Left ventricle myocardium inferior (tissue), 1 donor: ENCODE measurements at places on chromosomes 1 and 21. TPM values are rescaled to one million over a fixed set of nuclear protein-coding genes. Genes with fewer than 3 reads are reported as not detected.

DNA sequence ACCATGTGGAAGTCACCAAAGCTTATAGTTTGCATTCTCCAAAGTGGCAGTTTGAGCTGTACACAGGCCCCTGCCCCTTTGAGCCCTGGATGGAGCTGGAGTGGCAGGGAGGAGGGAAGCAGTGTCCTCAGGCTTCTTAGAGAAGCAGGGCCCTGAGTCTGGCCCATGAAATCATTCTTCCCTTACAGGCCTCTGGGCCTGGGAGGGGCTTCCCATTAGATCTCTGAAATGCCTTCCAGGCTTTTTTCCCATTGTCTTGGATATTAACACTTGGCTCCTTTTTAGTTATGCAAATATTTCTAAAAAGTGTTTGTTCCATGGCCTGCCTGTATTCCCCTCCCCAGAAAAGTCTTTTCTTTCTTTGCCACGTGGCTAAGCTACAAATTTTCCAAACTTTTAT lies 10.0 kb upstream of the TRIM67 start:
- H3K4me1 ChIP-seq, result no peaks in the 10 kb centered on the region
- no peaks in the 10 kb centered on the region for H3K36me3 ChIP-seq
- no peak overlapping the region for H3K4me3 ChIP-seq
- no peak overlapping the region for H3K27ac ChIP-seq
- no peak for DNase-seq

GRCh38 chr1:114094363-114094634 lies 59.4 kb downstream of the SYT6 start:
- no peak for DNase-seq
- no peak overlapping the region for H3K4me3 ChIP-seq
- H3K27ac ChIP-seq, result no peak overlapping the region
- no peaks in the 10 kb centered on the region for H3K36me3 ChIP-seq

DNA sequence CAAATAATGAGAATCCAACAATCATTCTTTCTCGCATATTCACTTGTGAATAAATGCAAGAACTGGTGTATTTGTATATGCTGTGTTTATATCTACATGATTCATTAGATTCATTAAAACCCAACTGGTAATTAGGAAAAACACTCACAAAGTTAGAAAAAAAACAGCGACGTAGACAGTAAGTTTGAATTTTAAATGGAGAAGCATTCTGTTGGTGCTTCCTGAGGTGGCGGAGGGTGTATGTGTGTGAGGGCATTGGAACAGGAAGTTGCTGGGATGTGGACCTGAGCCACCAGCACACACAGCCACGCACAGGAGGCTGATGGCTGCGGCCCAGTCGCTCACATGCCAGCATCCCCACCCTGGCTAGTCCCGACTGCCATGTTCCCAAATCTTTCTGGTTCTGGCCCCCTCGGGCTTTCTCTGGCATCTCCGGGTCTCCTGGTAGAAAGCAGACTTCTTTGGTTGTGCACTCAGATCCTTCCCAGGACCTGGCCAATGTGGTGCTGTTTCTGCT lies 121.6 kb upstream of the IRF2BP2 start:
- H3K27me3 ChIP-seq, result no peaks in the 10 kb centered on the region
- no peak overlapping the region for H3K27ac ChIP-seq
- H3K4me1 ChIP-seq, result peaks cover 41% of the 10 kb centered on the region
- no peaks in the 10 kb centered on the region for H3K36me3 ChIP-seq

GRCh38 chr21:29800056-29800455 lies 139.7 kb downstream of the GRIK1 start:
- no peaks in the 10 kb centered on the region for H3K4me1 ChIP-seq
- no peak for DNase-seq
- H3K27ac ChIP-seq, result no peak overlapping the region
- H3K4me3 ChIP-seq, result no peak overlapping the region

- H3K27ac ChIP-seq, result no peak overlapping the region
- no peak for DNase-seq
- peaks cover 11% of the 10 kb centered on the region for H3K4me1 ChIP-seq
- H3K27me3 ChIP-seq, result no peaks in the 10 kb centered on the region
- no peak overlapping the region for H3K4me3 ChIP-seq
These were observed 7.3 kb downstream of the TSHB start for GRCh38 chr1:115036814-115037507.

GRCh38 chr1:201742476-201742875 lies 86.5 kb upstream of the IPO9 start:
- H3K4me1 ChIP-seq, result peaks cover 100% of the 10 kb centered on the region
- H3K4me3 ChIP-seq, result peak overlapping the region; percentile 84
- no peaks in the 10 kb centered on the region for H3K27me3 ChIP-seq
- no peak for DNase-seq
- H3K36me3 ChIP-seq, result peaks cover 14% of the 10 kb centered on the region
- H3K27ac ChIP-seq, result peak overlapping the region; percentile 91

DNA sequence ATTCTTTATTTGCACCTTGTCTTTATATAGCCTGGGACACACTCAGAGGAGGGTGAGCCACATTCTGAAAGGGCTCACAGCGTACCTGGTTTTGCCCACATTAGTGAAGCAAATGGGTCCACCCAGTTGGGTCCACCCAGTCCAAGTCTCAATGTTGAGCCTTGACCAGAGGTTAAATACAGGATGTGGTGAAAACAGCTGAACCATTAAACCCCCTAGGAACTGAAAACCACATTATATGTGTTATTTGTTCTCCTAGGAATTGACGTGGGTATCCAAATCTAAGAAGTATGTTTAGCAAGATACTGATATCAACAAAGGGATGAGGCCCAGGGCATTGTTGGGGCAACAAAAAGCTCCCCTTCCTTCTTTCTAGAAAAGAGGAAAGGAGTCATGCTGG lies 83.8 kb downstream of the SETD4 start:
- peaks cover 84% of the 10 kb centered on the region for H3K27me3 ChIP-seq
- H3K27ac ChIP-seq, result no peak overlapping the region
- no peaks in the 10 kb centered on the region for H3K36me3 ChIP-seq
- no peak overlapping the region for H3K4me3 ChIP-seq

- H3K36me3 ChIP-seq, result no peaks in the 10 kb centered on the region
- peaks cover 33% of the 10 kb centered on the region for H3K4me1 ChIP-seq
- H3K4me3 ChIP-seq, result no peak overlapping the region
- peaks cover 38% of the 10 kb centered on the region for H3K27me3 ChIP-seq
- DNase-seq, result no peak
These were observed 5.1 kb upstream of the GJA4 start for GRCh38 chr1:34787461-34788420.

- H3K27ac ChIP-seq, result peak overlapping the region; percentile 96
- no peak for DNase-seq
- no peaks in the 10 kb centered on the region for H3K36me3 ChIP-seq
- peak overlapping the region; percentile 85 for H3K4me3 ChIP-seq
- H3K4me1 ChIP-seq, result peaks cover 36% of the 10 kb centered on the region
These were observed 1.6 kb downstream of the NEGR1 start for GRCh38 chr1:72280711-72281110.

GRCh38 chr1:186943891-186944686 lies 115.3 kb downstream of the PLA2G4A start:
- no peaks in the 10 kb centered on the region for H3K36me3 ChIP-seq
- no peak for DNase-seq
- no peaks in the 10 kb centered on the region for H3K4me1 ChIP-seq

- no peak overlapping the region for H3K27ac ChIP-seq
- no peak for DNase-seq
- H3K4me1 ChIP-seq, result peaks cover 6% of the 10 kb centered on the region
- no peak overlapping the region for H3K4me3 ChIP-seq
These were observed 57.6 kb upstream of the JUN start for GRCh38 chr1:58841455-58841854.

- no peaks in the 10 kb centered on the region for H3K36me3 ChIP-seq
- peaks cover 4% of the 10 kb centered on the region for H3K4me1 ChIP-seq
- no peak for DNase-seq
- H3K27me3 ChIP-seq, result no peaks in the 10 kb centered on the region
These were observed 28.5 kb downstream of the MAB21L3 start for GRCh38 chr1:116139592-116140134.

GRCh38 chr1:206897175-206897574 lies at the start of gene IL24:
Gene IL24, plus strand, starts transcription at chr1:206897443. Its CDS starts 390 bp downstream, at chr1:206897833.
- peaks cover 21% of the 10 kb centered on the region for H3K27me3 ChIP-seq
- H3K27ac ChIP-seq, result no peak within 1 kb of the TSS
- no peaks in the 10 kb centered on the region for H3K36me3 ChIP-seq

DNA sequence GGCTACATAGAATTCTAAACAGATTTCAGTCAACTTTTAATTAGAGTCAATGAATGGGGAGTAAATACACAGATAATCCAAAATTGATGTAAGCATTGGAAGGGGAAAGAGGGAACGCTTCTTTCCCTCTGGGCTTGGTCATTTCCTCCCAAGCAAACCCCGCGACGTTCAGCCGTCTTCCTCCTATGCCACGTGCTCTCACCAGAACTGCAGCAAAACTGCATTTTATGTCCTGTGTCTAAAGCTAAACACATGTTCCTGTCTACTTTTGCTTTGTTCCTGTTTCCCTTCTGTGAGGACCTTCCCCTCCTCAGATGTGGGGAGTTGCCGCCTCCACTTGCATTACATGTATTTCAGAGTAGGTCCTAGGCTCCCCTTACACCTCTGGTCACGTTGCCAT lies 27.2 kb downstream of the UTP25 start:
- peaks cover 7% of the 10 kb centered on the region for H3K4me1 ChIP-seq
- peaks cover 46% of the 10 kb centered on the region for H3K36me3 ChIP-seq
- H3K27me3 ChIP-seq, result no peaks in the 10 kb centered on the region
- no peak overlapping the region for H3K27ac ChIP-seq

DNA sequence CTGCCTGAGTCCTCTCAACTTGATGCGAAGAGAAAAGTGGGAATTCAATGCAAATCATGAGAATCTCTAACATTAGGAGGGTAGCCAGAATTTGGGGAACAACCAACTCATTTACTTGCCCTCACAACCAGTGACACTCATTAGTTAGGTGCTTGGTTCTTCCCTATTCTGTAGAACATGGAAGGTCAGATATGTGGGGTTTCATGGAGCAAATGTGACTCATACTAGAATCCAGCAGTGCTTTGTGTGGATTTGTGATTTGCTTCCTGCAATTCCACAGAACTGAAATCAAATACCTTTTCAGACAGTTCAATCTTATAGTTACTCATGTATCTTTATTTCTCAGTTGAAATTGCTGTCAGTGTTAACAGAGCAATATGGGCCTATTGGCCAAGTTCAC lies 6.9 kb upstream of the ETV3 start:
- H3K36me3 ChIP-seq, result no peaks in the 10 kb centered on the region
- no peaks in the 10 kb centered on the region for H3K27me3 ChIP-seq
- no peak overlapping the region for H3K27ac ChIP-seq
- no peak for DNase-seq
- H3K4me1 ChIP-seq, result no peaks in the 10 kb centered on the region

DNA sequence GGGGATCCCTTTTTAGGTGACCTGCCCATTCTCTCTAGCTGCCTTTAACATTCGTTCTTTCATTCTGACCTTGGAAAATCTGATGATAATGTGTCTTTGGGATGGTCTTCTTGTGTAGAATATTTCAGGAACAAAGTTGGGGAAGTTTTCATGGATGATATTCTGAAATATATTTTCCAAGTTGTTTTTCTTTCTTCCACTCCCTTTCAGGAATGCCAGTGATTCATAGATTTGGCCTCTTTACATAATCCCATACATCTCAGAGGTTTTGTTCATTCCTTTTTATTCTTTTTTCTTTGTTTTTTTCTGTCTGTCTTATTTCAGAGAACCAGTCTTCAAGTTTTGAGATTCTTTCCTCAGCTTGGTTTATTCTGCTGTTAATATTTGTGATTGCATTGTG lies 13.9 kb upstream of the SCMH1 start:
- no peaks in the 10 kb centered on the region for H3K4me1 ChIP-seq
- H3K27ac ChIP-seq, result no peak overlapping the region
- H3K36me3 ChIP-seq, result no peaks in the 10 kb centered on the region
- H3K4me3 ChIP-seq, result no peak overlapping the region

DNA sequence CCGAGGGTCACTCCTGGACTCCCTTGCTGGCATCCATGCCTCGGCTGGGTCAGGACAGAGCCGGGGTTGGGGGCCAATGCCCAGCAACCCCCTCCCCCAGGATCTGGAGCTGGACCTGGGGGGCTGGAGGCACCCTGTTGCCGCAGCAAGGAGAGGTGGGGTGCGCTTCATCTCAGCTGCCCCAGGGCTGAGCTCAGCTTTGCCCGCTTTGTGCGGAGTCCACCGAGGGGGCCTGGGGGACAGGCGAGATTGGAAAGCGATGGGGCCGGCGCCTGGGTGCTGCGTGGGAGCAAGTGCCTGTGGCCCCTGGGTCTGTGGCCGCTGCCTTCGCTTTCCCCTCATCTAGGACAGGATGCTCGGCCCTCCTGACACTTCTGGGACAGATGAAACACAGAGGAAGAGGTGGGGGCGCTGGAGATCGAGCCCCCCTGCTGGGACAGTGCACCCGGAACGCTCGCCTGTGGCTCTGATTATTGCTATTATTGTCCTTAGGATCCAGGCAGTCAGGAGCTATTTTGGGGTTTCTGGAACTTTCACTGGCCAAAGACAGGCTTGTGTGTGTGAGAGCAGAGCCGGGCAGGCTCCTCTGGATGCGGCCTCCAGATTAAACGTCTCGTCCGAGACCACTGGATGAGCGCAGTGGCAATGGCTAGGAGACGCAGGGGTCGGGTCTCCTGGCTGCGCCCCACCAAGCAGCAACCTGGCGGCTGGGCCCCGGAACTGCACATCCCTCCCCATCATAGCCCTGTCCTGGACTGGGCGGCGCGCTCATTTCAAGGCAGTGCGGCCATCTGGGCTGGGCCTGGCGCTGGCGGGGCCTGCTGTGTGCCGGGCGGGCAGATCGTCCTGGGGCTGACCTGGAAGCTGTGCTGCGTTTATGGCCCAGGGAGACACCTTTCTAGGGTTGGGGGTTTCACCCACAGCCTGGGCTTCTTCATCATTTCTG lies 13.8 kb downstream of the PRDM16 start:
- peak overlapping the region; percentile 69 for H3K27ac ChIP-seq
- peak overlapping the region; percentile 43 for H3K4me3 ChIP-seq
- H3K4me1 ChIP-seq, result peaks cover 70% of the 10 kb centered on the region
- H3K36me3 ChIP-seq, result no peaks in the 10 kb centered on the region

DNA sequence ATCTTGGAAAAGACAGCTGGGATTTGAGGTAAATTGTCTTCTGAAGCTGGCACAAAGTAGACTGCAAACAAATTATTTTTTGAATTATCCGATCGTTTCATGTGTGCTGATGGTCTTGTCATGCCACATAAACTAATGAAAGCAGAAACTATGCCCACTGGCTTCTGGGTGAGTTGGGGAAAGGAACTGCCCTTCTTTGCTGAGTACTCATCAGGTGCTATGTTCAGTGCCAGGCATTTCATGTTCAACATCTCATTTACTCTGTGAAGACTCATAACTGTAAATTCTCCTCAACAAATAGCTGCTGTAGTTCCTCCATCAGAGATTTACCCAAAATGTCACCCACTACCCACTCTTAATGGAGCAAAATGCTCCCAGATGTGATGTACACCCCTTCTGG lies 1.2 kb downstream of the TRIT1 start:
- no peaks in the 10 kb centered on the region for H3K27me3 ChIP-seq
- H3K4me1 ChIP-seq, result peaks cover 66% of the 10 kb centered on the region
- H3K27ac ChIP-seq, result peak overlapping the region; percentile 72
- H3K36me3 ChIP-seq, result no peaks in the 10 kb centered on the region
- H3K4me3 ChIP-seq, result peak overlapping the region; percentile 95

TCEA3 gene
- total RNA-seq, result 78.6 TPM

CD1C gene
- total RNA-seq, result 0.41 TPM

PTPN7 gene
- total RNA-seq, result 0.44 TPM

THEM5 gene
- total RNA-seq, result not detected

ABCA4 gene
- total RNA-seq, result 0.11 TPM

KDM1A gene
- 27.4 TPM for total RNA-seq

CD2 gene
- 0.36 TPM for total RNA-seq

HES3 gene
- not detected for total RNA-seq

UBL4B gene
- total RNA-seq, result not detected
